ENCODE measurements at places on chromosomes 5 and 9.

DNA sequence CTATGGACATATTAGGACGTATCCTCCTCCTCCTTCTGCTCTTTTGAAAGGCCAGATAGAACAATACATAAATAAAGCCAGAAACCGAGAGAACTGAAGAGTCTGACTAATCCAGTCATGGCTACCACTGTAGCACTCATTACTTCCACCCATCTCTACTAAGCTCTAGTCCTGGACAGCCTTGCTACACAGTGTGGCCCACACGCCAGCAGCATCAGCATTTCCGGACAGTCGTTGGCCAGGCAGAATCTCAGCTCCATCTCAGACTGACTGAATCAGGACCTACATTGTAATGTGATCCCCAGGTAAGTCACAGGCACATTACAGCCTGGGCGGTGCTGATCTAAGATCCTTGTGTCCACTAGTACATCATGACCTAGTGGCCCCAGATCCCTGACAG lies 182.9 kb downstream of the DRD1 start:
- no peak for DNase-seq

DNA sequence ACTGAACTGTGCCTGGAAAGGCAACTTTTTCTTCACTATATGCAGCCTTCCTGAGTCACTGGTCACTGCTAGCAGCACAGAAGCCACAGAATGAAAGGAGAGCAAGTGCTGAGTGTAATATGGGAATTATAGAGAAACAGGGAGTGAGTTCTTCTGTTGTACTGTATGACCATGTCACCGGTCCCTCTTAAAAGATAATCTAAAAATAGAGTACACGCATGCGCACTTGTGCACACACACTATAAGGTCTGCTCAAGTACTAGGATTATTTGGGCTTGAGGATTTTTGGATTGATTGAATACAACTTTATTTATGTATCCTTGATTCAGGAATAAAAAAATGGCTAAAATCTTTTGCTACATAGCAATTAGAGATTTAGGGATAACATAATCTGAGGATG lies 571.9 kb downstream of the PDE4D start:
- no peak for DNase-seq

DNA sequence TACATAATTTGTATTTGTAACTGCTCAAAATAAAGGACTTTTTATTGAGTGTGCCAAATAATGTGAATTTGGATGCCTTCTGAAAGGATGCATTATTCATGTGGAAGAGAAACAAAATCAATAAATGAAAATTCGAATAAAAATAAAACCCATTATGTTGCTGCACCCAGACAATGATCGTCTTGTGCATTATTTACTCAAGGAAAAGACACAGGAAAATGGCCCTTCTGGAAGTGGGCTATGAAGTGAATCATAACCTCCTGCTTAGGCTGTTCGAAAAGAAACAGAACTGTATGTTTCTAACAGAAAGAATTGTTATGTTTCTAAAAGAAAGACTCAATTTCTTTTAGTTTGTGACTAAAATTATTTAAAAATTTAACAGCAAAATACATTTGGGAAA lies 168.9 kb upstream of the NFIB start:
- DNase-seq = no peak

GRCh38 chr5:124963236-124963919 lies 216.9 kb upstream of the ZNF608 start:
- DNase-seq = no peak

Measured in NCI-H1694 treated with DMSO at 0.1 percent for 48 hours (cell line).